NCI-H446 treated with DMSO at 0.1 percent for 48 hours (cell line): ENCODE measurements at places on chromosomes 1 and 21.
A peak's percentile ranks its signal among the peaks of the same experiment; 100 is the strongest.

DNA sequence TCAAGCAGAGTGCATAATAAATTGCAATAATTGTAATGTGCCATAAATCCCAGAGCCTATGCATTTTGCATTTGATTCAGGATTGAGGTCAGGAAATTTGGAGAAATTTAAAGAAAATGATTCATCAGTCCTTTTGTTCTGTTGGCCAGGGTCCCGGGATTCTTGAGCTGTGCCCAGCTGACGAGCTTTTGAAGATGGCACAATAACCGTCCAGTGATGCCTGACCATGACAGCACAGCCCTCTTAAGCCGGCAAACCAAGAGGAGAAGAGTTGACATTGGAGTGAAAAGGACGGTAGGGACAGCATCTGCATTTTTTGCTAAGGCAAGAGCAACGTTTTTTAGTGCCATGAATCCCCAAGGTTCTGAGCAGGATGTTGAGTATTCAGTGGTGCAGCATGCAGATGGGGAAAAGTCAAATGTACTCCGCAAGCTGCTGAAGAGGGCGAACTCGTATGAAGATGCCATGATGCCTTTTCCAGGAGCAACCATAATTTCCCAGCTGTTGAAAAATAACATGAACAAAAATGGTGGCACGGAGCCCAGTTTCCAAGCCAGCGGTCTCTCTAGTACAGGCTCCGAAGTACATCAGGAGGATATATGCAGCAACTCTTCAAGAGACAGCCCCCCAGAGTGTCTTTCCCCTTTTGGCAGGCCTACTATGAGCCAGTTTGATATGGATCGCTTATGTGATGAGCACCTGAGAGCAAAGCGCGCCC is 8.7 kb downstream of the PROX1 start:
- peak; percentile 90 for DNase-seq

GRCh38 chr21:16070207-16070651 is 340.4 kb downstream of the USP25 start:
- peak; percentile 70 for DNase-seq

DNA sequence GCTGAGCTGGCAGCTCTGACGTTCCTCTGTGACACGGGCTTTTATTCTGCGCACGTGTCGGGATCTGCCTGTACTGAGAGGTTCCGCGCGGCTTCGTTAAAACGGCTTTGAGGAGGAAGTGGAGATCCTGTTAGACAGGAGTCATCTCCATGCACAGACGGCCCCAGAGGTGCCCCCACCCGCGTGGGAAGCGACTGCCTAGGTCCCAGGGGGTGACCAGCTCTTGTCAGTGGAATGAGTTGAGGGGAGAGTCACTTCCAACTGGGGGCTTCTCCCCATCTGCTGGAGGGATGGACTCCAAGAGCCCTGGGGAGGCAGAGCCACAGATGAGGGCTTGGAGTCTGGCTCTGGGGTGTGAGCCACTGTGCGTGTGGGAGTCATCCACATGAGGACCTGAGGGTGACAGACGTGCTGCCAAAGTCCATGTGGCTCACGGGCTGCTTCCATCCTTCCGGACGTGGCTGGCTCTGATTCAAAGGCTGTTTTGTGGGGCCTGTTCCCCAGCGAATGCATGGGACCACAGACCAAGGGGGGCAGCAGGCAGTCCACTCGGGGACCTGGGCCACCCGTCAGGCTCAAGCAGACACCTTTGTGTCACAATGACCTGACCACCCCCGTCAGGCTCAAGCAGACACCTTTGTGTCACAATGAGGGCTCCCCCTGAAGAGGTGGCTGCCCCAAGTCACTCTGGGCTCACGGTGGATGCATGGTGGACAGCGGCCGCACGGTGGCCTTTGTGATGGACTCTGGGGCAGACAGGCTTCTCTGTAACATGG is 26.8 kb downstream of the PTTG1IP start:
- DNase-seq, result no peak

DNA sequence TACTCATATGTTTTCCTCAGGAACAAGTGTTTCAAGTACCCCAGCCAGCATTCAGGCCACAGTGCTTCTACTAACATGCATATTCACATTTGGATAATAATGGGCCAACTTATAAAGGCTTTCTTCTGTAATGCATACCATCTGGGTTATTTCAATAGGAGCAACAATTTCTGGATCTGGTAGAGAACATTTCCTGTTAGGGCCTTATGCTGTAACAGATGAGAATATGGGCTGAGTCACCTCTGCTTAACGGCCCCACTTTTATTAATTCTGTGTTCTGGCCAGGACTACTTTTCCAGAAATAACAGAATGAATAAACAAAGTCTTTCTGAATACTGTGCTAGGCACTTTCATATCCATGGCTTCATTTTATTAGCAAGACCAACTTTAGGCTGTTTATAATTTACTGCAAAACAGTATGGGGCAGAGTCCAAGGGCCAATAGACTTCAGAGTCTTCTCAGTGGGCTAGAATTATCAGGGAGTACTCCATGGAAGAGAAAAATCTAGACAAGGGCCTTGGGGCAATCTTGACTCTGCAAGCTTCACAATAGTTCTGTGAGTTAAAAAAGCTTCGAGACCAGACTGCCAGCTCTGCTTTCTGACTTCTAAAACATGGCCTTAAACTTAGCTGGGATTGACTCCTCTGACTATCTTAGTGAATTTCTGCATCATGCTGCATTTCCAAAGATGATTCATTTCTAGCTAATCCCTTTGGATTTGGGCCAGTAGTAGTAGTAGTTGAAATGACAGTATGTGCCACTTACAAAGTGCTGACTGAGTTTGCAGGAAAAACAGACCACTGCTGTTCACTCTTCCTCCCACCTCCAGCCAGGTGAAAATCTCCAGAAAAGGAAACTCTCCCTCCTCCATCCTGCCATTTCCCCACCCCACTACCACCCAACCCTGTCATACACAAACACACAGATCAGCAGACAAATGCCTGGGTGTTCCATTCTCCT is 8.2 kb upstream of the SSX2IP start:
- peak; percentile 95 for DNase-seq

- DNase-seq, result no peak
Measured at GRCh38 chr21:46622226-46622625, 13.2 kb upstream of the PRMT2 start.

- DNase-seq, result no peak
Measured at GRCh38 chr1:45554198-45554597, 3.6 kb downstream of the AKR1A1 start.

DNA sequence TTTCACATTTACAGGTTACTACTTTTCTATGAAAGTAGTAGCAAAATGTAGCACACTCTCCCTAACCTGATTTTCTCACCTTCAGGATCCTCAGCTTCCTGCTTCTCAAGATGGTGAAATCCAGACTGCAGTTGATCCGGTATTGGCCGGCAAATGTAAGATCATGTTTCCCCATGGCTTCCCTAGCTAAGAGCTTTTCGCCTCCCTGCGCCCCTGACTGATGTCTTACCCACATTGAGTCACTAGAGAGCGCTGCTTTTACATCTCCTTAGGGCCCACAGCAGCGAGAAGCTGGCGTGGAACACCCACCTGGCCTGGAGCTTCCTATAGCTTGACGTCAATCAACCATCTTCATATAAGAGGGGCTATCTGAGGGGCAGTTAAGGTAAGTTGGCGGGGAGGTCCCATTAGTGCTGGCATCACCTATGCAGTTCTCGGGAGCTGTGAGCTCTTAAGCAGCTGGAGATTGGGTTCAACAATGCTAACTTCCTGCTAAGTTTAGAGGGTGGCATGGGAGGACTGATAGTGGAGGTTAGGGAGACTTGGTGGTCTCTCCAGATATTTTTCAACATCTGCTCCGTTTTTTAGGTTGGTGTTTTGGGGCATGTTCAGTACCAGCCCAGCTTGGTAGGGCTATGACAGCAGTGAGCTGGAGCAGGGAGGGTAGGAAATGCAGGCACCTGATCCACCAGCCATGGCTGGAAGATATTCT is 5.5 kb downstream of the PTPN7 start:
- DNase-seq, result no peak

- peak; percentile 4 for DNase-seq
Measured at GRCh38 chr21:39125752-39126485, 57.3 kb downstream of the PSMG1 start.

DNA sequence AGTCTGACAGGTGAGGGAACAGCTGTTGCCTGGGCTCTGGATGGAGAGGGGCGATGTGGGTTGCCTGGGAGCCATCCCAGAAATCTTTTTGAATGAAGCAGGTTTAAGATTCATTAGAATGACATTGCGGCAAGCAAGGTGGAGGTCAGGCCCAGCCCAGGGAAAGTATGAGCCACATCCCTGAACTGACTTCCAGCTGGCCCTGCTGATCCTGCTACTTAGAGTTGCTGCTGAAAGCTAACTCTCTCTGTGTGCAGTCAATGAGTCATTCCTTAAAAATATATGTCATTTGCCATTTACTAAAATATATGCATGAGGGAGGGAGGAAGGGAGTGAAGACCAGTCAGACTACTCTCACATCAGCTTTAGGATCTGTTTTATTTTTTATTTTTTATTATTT is 54.3 kb upstream of the RAB3GAP2 start:
- no peak for DNase-seq

- no peak for DNase-seq
Measured at GRCh38 chr1:8075511-8076051, 49.5 kb upstream of the ERRFI1 start.

DNA sequence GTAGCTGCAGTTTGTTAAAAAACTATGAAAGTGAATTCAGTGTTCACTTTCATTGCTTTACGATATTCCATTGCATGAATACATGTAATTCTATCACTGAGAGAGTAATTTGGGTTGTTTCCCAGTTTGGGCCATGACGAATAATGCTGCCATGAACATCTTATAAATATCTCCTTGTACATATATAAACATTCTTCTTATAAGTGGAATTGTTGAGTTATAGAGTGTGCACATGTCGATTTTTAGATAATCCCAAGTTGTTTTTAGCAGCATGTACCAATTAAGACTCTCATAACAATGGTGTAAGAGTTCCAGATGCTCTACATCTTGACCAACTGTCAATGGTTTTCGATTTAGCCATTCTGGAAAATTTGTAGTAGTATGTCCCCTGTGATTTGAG is 40.9 kb downstream of the ALG6 start:
- no peak for DNase-seq

DNA sequence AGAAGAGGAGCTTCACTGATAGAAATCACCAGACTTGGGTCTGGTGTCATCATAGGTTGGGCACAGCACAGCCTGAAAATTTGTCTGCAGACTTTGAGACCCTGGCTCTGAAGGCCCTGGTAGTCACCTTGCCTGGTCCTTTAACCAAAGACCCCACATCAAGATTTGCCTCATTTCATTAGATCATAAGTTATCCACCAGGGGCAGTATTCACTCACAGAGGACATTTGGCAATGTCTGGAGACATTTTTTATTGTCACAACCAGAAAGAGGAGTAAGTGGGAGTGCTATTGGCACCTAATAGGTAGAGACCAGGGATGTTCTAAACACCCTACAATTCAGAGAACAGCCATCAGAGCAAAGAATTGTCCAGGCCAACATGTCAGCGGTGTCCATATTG is 22.1 kb upstream of the PAX7 start:
- no peak for DNase-seq

DNA sequence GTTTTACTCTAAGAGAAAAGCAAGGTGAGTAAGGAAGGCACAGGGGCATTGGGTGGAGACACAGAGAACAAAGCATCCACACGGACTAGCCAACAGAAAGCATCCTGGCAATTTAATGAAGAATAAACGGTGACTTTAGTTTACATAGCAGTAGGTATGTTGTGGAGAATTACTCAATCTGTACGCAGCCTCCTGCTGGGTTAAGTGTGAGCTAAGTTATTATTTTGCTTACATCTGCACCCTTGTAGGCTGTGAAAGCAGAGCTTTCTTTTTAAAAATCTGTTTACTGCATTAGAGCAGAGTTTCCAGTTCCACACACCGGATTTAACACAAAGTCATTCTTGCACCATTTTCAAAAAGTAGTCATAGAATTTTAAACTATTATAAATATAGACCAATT is 144.5 kb downstream of the AKT3 start:
- no peak for DNase-seq

DNA sequence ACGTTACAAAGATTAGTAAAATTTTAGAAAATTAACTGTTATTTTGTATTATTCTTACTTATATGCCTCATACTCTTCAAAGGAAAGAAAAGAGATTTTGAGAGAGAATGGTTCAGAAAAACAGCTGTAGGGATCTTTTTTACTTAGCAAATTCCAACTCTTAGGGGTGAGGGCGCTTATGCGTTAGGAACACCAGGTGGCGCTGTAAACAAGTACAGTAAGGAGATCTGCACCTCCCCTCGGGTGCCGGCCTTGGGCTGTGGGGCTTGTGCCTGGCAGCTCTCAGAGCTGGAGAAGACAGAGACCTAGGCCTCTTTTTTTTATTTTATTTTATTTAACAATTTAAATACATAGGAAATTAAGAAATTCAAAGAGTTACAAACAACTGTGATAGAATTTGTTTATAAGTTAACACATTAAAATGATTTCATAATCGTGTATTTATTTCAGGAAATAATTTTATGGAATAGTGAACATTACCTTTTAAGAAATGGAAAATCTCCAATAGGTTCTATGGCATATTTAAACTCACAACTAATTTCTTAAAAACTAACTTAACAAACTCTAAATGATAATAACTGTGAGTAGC is 32.6 kb downstream of the UTP25 start:
- DNase-seq, result peak; percentile 79

DNA sequence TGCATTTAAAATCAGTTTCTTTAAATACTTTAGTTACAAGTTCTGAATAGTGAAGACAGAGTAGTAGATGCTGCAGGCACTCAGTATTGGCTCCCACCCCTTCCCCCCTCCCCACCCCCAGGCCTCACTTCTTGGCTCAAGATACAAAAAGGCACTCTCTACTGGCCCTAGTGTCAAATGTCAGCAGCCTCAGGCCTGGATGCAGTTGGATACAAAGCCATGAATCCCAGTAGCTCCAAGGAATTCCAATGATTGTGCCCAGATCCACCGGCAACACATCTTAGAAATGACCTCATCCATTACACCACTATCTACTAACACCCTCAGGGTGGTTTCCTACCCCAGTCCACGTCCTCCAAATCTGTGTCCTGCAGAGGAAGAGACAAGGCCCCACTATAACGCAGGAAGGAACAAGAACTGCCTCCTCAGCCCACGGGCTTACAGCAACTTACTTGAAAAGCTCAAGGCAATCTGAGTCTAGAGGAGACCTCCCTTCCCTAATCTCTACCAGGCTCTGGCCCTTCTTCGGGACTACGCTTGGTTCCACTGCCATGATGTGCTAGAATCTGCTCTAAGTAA is 17.6 kb downstream of the ACADM start:
- DNase-seq, result no peak

GRCh38 chr1:118137900-118138299 is 47.1 kb downstream of the SPAG17 start:
- no peak for DNase-seq

- DNase-seq, result no peak
Measured at GRCh38 chr1:160702100-160702499, 9.5 kb downstream of the CD48 start.

DNA sequence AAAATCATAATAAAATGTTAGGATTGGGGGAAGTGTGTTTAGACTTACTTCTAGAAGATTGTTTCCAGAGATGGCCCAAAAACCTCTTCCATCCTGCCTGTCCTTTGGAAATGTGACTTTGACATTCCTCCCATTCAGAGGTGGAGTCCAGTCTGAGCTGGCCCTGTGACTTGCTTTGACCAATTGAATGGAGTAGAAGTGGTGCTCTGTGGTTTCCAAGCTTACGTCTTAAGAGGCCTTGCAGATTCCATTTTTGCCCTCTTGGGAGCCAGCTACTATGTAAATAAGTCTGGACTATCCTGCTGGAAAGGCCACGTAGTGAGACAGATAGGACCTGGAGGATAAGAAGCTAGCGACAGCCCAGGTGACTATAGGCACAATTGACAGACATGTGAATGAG is 1.3 kb upstream of the NT5C1A start:
- no peak for DNase-seq

- DNase-seq, result peak; percentile 64
Measured at GRCh38 chr1:93629101-93630059, 52.3 kb downstream of the BCAR3 start.

- DNase-seq, result peak; percentile 73
Measured at GRCh38 chr1:170707959-170708655, 44.2 kb downstream of the PRRX1 start.
